ENCODE measurements at places on chromosomes 2 and 18. TPM values are rescaled to one million over a fixed set of nuclear protein-coding genes. Genes with fewer than 3 reads are reported as not detected.
A peak's percentile ranks its signal among the peaks of the same experiment; 100 is the strongest.

- no peak for DNase-seq
Measured at GRCh38 chr2:439556-440402, 151.9 kb upstream of the ALKAL2 start.

Gene PKDCC
- total RNA-seq = 5.4 TPM

- no peak for DNase-seq
Measured at GRCh38 chr2:53373126-53373525, 394.5 kb upstream of the CHAC2 start.

Gene NPAS2
- 63.1 TPM for total RNA-seq

GRCh38 chr2:238465487-238466242, 38.9 kb downstream of the ASB1 start:
- no peak for DNase-seq

- DNase-seq = peak; percentile 71
Measured at GRCh38 chr2:82795446-82795845, 1663.6 kb downstream of the SUCLG1 start.

Gene CPLX4
- total RNA-seq = not detected

All from HT1080 (cell line).